ENCODE measurements at places on chromosomes 6 and 20. TPM values are rescaled to one million over a fixed set of nuclear protein-coding genes. Genes with fewer than 3 reads are reported as not detected.

RPRD1B gene
- 54.0 TPM for total RNA-seq

HRH3 gene
- not detected for total RNA-seq

WFDC12 gene
- total RNA-seq, result not detected

EPHA7 gene
- not detected for total RNA-seq

PHACTR2 gene
- total RNA-seq, result 70.2 TPM

SERPINB6 gene
- 3.9 TPM for total RNA-seq

POLH gene
- 13.9 TPM for total RNA-seq

KCNQ2 gene
- total RNA-seq, result 0.89 TPM

SPATA2 gene
- 19.1 TPM for total RNA-seq

TP53TG5 gene
- not detected for total RNA-seq

FGD2 gene
- 1.9 TPM for total RNA-seq

DEFB124 gene
- not detected for total RNA-seq

KCNK16 gene
- not detected for total RNA-seq

FABP7 gene
- total RNA-seq, result not detected

PLEKHG1 gene
- 29.9 TPM for total RNA-seq

UNC93A gene
- total RNA-seq, result not detected

All from CD4-positive, CD25-positive, alpha-beta regulatory T cell (primary cell).